ENCODE measurements at places on chromosomes 12 and 14.

DNA sequence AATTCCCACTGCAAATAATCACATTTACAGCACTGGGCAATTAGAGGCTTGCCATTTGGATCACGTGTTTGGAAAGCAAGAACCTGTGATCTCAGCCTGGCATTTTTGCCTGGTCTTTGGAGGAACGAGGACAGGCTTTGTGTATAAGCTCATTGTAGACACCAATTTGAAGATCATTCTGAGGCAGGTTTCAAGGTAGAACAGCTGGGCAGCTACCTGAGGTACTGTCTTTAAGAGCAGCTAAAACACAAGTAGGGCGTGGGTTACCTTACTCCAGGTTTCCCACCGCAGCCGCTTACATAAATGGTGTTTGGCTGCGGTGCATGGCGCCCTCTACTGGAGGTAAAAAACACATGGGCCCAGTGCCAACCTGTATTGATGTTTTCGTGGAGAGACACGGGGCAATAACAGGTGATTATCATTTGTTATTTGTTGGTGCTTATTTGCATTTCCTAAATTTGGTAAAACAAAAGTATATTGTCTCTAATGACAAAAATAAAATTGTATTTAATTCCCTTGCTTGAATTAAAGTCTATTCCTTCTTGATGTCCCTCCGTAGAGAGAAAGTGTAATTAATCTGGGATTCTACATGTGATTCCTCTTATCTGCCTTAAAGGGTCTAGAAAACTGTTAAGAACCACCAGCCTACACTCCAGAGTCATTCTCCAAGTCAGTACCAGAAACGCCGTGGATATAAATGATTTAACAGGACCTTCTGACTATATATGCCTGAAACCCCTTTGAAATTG lies 69.7 kb downstream of the SVOP start:
- peak; percentile 82 for DNase-seq

- DNase-seq: peak; percentile 71
These were observed 598 bp downstream of the KDM2B start for GRCh38 chr12:121579981-121580868.

DNA sequence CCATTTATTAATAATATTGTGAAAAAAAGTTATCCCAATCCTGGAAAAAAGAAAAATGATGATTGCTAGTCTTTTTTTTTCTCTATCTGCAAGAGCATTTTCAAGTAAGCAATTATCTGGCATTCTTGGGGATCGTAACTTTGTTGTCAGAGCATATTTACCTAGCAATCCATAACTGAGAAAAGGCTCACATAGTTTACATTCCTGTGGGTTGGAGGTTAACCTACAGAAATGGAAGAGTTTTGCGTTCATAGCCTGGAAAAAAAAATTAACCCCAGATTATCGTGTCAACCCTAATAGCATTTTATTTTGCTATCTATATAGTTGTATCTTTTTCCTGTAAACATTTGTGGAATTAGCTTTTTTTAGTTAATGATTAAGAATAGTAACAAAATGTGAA lies 292.3 kb downstream of the DAD1 start:
- DNase-seq: no peak

- no peak for DNase-seq
These were observed 1.4 kb upstream of the ITGB7 start for GRCh38 chr12:53208435-53208834.

- DNase-seq: no peak
These were observed 262.5 kb downstream of the GXYLT1 start for GRCh38 chr12:41881891-41882805.

DNA sequence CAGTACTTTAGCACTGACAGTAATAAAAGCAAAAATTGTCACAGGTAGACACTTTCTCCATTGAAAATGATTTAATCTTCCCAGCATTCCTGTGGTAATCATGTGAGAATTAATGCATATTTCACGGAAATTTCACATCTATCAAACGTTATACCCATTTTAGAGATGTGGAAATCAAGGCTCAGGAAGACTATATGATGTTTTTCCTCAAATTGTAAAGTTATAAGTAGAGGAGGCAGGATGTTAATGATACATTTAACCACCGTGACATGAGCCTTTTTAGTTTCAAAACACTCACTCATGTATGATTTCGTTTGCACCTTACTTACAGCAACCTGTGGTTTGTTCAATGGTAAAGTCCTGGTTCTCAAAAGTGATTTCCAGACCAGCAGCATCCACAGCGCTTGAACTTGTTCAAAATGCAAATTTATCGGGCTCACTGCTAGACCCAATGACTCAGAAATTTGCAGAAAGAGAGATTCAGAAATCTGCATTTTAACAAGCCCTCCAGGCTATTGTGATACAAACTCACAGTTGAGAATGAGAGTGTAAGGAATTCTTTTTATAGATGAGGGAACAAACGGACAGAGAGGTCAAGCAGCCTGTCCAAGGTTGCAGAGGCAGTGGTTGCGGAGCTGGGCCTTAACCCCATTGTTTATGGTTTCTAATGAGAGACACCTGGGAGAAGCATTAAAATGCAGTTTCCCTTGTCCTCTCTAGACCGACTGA lies 654.8 kb upstream of the TBX3 start:
- DNase-seq: no peak

GRCh38 chr12:69925291-69925690 lies 100.3 kb downstream of the MYRFL start:
- DNase-seq: no peak

GRCh38 chr14:32667791-32668190 lies 270.9 kb upstream of the NPAS3 start:
- DNase-seq: no peak

- no peak for DNase-seq
These were observed 876.4 kb upstream of the SEL1L start for GRCh38 chr14:82410064-82410463.

GRCh38 chr14:91971188-91971778 lies 23.8 kb upstream of the FBLN5 start:
- no peak for DNase-seq

All from NAMALWA (cell line).